ENCODE measurements at places on chromosomes 16 and 17. TPM values are rescaled to one million over a fixed set of nuclear protein-coding genes. Genes with fewer than 3 reads are reported as not detected.

DNA sequence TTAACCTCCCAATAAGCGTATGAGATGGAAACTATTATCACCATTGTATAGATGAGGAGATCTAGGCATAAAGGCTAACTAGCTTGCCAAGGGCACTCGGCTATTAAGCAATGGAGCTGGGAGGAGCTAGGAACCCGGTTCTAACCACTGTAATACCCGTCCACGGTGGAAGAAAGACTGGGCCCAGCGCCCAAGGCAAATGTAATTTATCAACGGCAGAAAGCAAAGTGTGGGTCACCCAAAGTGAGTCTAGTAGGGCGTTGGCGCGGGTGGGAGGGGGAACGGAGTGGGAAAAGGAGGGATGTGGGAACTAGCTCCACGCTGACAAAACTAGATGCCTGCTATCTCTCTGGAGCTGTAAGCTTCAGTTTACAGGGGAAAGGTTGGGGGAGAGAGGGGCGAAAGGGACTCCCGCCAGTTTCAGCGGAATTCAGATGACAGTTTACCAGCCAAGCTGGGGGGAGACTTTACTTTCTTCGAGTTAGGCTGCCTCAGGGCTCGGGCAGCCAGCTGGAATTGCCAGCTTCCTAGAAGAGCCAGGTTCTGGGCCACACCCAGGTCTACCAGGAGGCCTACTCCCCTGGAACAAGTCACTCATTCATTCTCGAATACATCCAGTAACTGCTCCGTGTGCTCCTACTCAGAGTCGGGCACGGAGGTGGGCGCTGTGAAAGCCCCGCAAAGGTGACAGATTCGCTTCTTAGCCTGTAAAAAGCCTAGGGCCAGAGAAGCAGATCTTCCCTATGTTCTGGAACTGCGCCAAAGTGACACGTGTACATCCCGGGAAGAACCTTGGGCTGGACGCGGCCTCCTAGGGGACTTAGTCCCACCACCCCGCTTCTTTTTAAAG is 837 bp downstream of the LRRC59 start:
- DNase-seq, result peak; percentile 44

- DNase-seq, result no peak
These were observed 27.1 kb downstream of the OGFOD1 start for GRCh38 chr16:56478281-56479049.

DNA sequence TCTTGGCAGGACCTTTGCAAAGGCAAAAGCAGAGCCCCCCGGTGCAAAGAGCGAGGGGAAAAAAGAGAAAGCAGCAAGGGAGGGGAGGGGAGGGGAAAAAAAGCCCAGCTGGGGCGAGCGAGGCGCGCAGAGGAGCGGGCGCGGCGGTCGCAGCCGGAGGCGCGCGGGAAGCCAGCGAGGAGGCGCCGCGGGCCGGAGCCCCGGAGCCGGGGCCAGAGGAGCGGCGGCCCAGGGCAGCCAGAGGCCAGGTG is 129 bp downstream of the IRX5 start:
- no peak for DNase-seq

NACA2 gene
- not detected for total RNA-seq

- no peak for DNase-seq
These were observed 77.0 kb downstream of the NTN1 start for GRCh38 chr17:9098242-9098825.

DNAAF8 gene
- 0.36 TPM for total RNA-seq

- no peak for DNase-seq
These were observed 32.0 kb upstream of the ABCA5 start for GRCh38 chr17:69358688-69359596.

DNA sequence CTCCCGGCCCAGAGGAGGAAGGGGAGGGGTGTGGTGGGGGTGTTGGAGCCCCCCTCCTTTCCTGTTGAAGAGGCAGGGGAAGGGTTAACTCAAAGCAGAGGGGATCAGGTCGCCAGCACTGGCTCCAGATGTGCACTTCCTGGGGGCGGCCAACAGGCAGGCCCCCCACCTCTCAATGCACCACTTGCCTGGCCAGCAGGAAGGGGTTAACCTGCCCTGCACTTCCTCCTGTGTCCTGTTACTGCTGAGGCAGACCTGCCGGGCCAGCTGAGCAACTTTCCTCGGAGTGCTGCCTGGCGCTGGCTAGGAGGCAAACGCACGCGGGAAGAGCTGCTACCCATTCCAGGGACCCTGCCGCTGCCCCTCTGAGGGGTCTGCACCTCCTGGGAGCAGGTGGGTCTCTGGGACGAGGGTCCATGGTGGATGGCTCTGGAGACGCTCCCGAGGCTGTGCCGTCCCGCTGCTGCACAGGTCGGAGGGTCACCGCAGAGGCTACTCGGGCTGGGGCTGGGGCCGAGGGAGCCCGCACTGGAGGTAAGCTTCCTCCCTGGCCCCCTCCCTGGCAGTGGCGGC is at the start of gene EPN3:
TSS of gene EPN3 (plus strand) at position 284 of the 573 bp plus-strand sequence. CDS start 3,822 bp downstream, outside the sequence.
- no peak for DNase-seq

OR4D1 gene
- not detected for total RNA-seq

ODAD4 gene
- 1.9 TPM for total RNA-seq

TNS4 gene
- total RNA-seq, result not detected

GRCh38 chr17:46972346-46972745 is 6.7 kb downstream of the RPRML start:
- no peak for DNase-seq

DNA sequence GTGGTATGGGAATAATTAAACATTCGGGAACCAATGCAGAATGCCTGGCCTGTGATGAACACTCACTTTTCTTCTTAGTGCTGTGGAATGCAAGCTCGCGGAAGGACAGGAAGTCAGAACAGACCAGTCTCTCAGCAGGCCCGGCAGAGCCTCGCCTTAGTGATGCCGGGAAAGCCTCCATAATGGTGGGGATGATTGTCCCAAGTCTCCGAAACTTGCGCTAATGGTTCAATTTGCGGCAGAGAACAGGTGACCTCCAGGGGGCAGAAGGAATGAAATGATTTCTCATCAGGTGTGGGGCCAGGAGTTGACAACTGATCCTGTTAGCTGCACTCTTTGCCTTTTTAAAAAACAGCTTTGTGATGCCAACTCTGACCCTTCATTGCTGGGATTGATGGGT is 170.6 kb downstream of the GSG1L start:
- no peak for DNase-seq

BAHCC1 gene
- total RNA-seq, result under 0.01 TPM

GRCh38 chr17:7882068-7882467 is 6.5 kb upstream of the CHD3 start:
- DNase-seq, result no peak

GRCh38 chr16:56691885-56692284 is 9.6 kb downstream of the MT1X start:
- DNase-seq, result peak; percentile 66

GRCh38 chr17:8162997-8163977 is 539 bp upstream of the VAMP2 start:
- DNase-seq, result no peak

- DNase-seq, result peak; percentile 56
These were observed 171.4 kb upstream of the DYNLRB2 start for GRCh38 chr16:80369138-80369958.

GRCh38 chr17:27550974-27551505 is 79.9 kb upstream of the LGALS9 start:
- no peak for DNase-seq

CD300LB gene
- not detected for total RNA-seq

RUSF1 gene
- total RNA-seq, result 24.9 TPM

GRCh38 chr16:27237219-27238015 is 31.2 kb downstream of the NSMCE1 start:
- no peak for DNase-seq

DNA sequence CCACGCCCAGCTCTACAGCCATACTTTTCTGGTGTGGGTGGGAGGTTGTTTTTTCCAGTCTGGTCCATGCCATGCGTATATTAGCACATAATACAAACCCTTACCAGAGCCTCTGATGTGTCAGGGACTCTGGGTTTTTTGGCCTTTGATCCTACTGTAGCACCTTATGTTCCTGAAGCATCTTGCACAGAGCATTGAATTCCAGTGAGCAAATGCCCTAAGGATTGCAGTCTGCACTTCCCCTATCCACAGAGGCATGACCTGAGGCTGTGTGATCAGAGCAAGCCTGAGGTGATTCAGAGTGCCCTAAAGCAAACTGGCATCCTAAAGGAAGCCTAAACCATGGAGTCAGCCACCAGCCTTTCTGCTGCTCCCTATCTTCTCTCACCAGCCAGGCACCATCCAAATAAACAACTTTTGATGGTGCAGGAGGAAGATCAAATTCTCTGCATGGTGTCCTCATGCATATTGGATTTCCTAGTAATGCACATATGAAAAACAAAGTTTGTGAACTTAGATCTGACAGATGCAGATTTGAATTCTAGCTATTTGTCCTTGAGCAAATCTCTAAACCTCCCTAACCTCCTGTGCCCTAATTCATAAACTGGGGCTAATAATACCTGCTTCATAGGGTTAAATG is 41.2 kb upstream of the HAS3 start:
- DNase-seq, result peak; percentile 76

OTOP2 gene
- not detected for total RNA-seq

All from RPMI7951 (cell line).